ENCODE measurements at places on chromosomes 13 and 19.

- no peak for DNase-seq
Measured at GRCh38 chr19:41416194-41416674, 10.9 kb downstream of the B3GNT8 start.

GRCh38 chr19:40735013-40735771 lies 15.1 kb downstream of the ACTMAP start:
- no peak for DNase-seq

GRCh38 chr13:33032037-33032625 lies 15.9 kb downstream of the KL start:
- no peak for DNase-seq

GRCh38 chr13:80338781-80339562 lies 2.0 kb downstream of the SPRY2 start:
- DNase-seq: peak; percentile 22

- DNase-seq: no peak
Measured at GRCh38 chr13:34076943-34077703, 259.2 kb downstream of the RFC3 start.

DNA sequence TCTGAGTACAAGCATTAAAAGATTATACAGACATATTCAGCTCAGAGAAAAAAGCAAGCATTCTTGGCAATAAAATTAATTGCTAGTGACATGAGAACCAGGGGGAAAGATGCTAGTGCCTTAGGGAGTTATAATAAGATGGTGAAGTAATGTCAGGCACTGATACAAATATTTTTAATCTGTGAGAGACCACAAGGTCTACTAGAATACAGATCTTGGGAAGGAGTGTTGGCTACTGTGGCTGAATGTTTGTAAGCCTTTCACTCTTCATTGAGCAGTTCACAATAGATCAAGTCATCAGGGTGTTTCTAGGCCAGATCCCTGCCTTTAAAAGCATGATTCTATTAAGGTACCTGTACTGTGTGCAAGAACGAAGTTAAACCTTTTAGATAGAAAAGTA lies 16.4 kb downstream of the FREM2 start:
- no peak for DNase-seq

GRCh38 chr13:101453784-101454201 lies 1.3 kb downstream of the ITGBL1 start:
- no peak for DNase-seq

DNA sequence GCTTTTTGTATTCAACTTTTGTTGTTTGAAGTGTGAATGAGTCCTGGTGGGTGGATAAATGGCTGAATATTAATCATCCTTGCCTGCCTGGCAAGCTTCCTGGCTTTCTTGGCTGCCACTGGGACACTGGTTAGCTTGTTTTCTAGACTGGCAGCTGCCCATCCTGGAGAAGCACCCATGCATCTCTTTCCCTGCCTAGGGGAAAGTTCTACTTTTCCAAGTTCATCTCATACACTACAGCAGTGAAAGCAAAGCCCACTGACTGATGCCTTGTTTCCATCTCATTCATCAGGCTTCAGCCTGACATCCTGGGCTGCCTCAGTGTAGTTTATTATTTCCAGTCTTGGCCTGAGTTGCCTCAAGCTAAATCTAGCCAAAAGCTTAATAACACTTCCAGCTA lies 244.8 kb downstream of the PCDH20 start:
- no peak for DNase-seq
